ENCODE measurements at places on chromosomes 3 and 15.

- no peak for DNase-seq
These were observed 138.6 kb downstream of the SUCLG2 start for GRCh38 chr3:67515778-67516177.

DNA sequence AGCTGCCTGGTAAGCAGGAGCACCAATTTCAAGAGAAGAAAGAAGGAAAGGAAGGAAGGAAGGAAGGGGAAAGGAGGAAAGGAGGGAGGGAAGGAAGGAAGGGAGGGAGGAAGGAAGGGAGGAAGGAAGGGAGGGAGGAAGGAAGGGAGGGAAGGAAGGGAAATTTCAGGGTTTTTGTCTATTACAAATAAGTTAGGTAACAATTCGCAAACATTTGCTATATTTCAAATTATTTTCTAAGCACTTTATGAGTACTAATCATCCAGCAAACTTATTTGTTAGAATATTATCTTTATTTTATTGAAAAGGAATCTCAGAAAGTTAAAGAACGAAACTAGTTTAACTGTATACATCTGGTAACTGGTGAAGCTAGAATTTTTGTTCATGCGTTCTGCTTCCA is 921.7 kb downstream of the TBL1XR1 start:
- no peak for DNase-seq

- DNase-seq, result no peak
These were observed 73.7 kb downstream of the CHDH start for GRCh38 chr3:53772562-53772961.

GRCh38 chr3:114450008-114450596 is 156.3 kb downstream of the TIGIT start:
- DNase-seq, result no peak

- DNase-seq, result no peak
These were observed 10.6 kb downstream of the PLA2G4B start for GRCh38 chr15:41849204-41849603.

DNA sequence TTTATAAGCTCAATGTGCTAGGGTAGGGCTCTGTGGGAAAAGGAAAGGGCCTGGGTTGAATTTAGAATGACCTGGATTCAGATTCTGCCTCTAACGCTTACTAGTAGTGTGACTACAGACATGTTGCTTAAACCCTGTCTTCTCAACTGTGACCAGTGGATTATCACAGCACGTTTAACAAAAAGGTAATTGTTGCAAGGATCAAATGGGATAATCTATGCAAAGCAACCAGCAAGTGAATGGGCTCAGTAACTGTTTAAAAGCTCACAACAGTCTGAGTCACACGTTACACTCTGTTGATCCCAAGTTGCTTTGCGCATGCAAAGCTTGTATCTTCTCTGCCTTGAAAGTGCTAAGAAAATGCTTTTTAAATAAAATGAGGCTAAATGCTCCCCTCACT is 236.5 kb downstream of the IL20RB start:
- DNase-seq, result no peak

DNA sequence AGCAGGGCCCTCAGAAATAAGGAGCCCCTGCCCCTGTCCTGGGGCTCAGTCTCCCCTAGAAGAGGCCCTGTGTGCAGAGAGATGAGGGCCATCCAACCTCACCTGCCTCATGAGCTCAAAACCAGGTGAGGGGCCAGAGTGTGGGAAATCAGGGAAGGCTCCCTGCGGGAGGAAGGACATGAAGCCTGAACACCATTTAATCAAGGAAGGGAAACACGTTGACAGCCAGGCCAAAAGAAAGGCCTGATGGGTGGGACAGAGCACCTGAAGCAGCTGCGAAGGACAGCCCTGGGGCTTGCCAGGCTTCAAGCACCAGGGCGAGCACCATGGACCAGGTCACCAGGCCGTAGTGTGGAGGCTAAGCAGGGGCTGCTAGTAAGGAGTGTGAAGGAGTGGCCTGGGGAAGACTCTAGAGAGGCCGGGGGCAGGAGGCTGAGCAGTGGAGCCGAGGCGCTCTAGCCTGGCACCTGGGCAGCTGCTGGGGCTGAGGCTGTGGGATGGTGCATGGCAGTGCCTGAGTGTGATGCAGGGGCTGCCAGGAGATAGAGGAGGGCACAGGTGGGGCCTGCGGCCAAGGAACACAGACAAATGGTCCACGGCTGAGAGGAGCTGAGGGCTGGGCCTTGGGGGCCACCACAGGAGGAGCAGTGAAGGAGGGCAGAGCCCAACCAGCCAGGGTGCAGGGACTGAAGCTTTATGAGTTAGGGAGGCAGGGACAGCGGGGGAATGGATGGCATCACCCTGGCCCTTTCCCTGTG is 16.1 kb downstream of the ACAA1 start:
- no peak for DNase-seq

GRCh38 chr3:157542711-157543500 is 39.7 kb upstream of the VEPH1 start:
- no peak for DNase-seq

GRCh38 chr3:130916507-130917167 is 22.8 kb downstream of the ATP2C1 start:
- no peak for DNase-seq

DNA sequence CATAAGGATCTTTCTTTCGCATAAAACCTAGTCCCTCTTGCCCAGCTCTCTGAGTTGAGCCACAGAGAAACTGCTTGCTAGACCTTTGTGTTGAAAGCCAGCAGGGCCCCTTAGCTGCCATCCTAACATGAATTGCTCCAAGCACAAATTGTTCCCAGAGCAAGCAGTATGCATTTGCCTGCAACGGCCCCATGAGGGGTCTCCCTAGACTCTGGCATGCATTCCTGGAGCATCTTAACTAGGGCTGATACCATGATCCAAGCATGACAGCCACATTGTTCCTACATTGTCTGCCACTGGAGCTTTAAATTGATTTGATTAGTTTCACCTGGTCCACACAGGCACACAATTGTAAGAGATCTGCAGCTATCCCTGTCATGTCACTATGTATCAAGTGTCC is 428.1 kb downstream of the TAFA4 start:
- no peak for DNase-seq

DNA sequence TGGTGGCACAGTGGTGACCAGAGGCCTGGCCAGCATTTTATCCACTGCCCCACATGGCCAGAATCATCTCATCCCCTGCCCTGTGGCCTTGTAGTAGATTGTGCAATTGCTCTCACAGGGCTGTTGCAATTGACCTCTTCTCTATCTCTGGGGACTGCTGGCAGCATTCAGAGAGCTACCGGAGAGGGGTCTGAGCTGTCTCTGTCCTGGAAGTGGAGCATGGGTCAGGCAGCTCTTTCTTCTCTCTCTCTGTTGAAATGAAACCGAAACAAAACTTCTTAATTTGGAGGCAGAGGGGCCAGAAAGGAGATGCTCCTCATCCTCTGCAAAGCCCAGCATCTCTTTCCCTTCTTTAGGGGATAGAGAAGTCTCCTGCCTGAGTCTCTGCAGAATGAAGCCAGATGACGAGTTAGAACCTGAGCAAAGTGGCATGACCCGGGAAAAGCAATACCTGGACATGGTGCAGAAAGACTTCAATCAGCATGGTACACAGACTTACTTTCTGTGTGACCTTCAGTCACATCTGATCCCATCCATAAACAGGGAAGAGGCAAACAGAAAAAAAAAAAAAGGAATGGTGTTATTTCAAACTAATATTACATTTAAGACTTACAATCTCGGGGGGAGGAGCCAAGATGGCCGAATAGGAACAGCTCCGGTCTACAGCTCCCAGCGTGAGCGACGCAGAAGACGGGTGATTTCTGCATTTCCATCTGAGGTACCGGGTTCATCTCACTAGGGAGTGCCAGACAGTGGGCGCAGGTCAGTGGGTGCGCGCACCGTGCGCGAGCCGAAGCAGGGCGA is 144.5 kb upstream of the BCL6 start:
- DNase-seq, result no peak

DNA sequence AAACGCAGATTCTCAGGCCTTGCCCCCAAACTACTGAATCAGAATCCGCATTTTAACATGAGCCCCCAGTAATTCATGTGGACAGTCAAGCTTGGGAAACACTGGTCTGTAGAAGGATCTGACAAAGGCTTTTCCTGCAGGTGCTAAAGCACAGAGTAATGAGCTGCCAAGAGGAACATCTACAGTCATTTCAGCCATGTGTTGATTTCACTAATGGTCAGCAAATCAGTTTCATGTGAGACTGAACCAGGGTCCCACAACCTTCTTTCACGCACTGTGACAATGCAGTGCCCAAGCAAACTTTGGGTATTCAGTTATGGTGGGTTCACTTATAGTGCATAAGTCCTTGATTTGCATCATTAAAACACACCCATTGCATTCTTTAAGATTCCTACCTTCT is 237.6 kb downstream of the TUSC7 start:
- no peak for DNase-seq

DNA sequence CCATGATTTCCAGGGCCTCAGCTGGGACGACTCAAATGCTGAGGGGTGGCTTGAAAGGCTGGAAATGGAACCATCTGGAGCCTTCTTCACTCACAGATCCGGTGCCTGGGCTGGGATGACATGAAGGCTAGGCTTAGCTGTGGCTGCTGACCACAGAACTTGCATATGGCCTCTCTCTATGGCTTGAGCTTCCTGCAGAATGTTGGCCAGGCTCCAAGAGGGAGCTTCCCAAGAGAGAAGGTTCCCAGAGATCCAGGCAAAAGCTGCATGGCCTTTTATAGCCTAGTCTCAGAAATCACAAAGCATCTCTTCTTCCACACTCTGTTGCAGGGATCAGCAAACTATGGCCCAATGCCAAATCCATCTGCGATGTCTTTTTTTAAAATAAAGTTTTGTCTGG is 44.8 kb downstream of the GATM start:
- no peak for DNase-seq

DNA sequence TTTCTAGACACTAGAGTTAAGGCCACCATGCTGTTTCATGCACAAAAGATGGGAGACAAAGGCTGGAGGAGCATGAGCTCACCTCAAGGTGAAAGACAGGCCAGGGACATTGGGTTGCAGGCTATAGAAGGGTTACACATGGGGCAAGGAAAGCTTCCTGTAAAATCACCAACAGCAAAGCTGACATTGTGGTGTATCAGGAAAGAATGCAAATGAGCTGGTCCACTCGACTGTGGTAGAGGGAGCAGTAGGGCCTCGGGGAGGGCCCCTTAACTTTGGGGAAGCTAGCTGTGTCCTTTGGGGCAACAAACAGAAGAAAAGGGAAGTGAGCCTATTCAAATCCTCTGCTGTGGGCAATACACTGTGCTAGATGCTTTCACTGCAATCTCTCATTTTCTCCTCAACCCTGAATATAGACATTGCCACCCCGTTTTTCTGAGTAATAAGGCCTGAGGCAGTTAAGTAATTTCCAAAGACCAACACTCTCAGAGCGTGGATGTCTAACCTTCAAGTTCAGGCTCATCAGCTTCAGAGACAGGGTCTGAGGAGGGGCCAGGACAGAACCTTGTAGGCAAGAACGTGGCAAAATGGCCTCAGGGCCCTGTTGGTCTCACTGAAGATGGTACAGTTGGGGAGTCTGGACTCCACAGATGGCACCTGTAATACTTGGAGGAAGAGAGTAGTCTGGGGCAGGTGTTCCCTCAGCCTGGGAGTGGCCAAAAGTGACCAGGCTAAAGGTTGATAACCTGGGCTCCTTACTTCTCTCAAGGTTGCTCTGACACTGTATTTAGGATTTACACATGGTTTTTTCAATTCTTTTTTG is 24.1 kb downstream of the CX3CR1 start:
- DNase-seq, result no peak
